ENCODE measurements at places on chromosomes 11 and 22. TPM values are rescaled to one million over a fixed set of nuclear protein-coding genes. Genes with fewer than 3 reads are reported as not detected.

Gene MAJIN
- not detected for total RNA-seq

Gene CCDC87
- 0.21 TPM for total RNA-seq

Gene MLC1
- total RNA-seq: not detected

Gene CACNA1I
- not detected for total RNA-seq

Gene CD44
- 22.8 TPM for total RNA-seq

Gene SLN
- total RNA-seq: not detected

Gene PRR33
- not detected for total RNA-seq

Gene CAVIN3
- total RNA-seq: 94.6 TPM

Gene CXCR5
- total RNA-seq: not detected

Gene SHANK2
- not detected for total RNA-seq

Gene HYLS1
- total RNA-seq: 8.6 TPM

Gene MUC6
- total RNA-seq: not detected

Gene NXPE2
- total RNA-seq: not detected

GRCh38 chr11:13292970-13293369, 15.4 kb downstream of the BMAL1 start:
- DNase-seq: no peak

DNA sequence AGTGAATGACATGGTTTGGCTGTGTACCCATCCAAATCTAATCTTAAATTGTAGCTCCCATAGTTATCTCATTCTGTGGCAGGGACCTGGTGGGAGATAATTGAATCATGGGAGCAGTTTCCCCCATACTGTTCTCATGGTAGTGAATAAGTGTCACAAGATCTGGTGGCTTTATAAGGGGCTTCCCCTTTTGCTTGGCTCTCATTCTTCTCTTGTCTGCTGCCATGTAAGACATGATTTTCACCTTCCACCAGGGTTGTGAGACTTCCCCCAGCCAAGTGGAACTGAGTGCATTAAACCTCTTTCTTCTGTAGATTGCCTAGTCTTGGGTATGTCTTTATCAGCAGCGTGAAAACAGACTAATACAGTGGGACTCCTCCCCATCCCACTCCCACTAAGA, 11.1 kb downstream of the OR5A2 start:
- DNase-seq: no peak

GRCh38 chr22:46708766-46709330, 29.2 kb downstream of the CERK start:
- no peak for DNase-seq

- DNase-seq: no peak
These were observed 70.1 kb upstream of the LDLRAD3 start for GRCh38 chr11:35873721-35874120.

DNA sequence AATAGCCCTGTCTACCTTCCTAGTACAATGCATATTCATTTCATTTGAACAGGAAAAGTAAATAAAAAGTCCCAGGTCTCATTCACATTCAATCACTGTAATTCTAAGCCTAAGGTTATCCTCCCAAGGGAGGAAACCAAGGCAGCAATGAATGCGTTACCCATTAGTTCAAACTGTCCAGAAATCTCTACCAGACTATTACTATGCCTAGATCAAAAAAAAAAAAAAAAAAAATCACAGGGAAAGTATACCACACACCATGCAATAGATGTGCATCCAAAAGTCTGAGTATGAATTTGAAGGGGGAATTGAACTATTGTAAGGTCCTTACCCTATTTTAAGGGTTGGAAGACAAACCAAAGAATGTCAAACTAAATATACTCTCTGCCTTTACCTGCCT, 598.0 kb upstream of the API5 start:
- DNase-seq: no peak

DNA sequence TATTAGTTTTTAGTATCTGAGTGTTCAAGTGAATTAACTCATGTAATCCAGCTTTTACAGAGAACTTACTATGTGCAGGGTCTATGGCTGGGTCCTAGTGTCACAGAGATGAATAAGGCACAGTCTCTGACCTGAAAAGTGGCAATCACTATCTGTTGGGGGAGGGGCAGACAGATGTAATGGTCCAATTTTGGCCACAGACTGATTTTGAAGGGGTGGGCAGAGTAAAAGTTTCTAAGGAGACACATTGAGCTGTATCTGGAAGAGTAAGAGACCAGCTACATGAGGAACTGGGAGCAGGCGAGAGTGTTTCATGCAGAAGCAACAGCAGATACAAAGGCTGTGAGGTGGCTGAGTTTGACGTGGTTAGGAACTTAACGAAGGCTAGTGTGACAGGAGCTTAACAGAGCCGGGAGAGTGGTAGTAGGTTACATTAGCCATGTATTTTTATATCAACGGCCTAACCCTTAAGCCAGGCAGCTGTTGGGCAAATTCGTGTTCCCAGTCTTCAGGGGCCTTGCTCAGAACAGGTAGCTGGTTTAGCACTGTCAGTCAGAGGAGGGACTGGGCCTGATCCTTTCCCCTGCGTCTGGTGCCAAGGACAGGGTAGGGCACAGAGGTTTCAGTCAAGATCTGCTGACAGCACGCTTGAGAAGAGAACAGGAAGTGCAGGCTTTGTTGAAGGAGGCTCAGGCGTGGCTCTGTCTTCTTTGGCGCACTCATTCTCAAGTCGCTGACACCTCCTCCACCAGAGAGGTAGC, 1.4 kb upstream of the STIM1 start:
- DNase-seq: no peak

DNA sequence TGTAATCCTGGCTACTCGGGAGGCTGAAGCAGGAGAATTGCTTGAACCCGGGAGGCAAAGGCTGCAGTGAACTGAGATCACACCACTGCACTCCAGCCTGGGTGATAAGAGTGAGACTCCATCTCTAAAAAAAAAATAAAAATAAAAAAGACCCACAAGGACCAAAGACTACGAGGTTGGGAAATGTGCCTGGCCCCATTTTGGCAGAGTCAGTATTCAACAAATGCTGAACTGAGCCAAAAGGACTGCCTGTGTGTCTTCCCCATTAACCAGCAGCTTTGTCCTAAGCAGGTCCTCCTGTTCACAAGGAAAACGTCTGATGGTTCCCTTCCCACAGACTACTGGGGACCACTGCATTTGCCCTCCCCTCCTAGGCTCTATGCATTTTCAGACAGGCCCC, 27.6 kb downstream of the ADORA2A start:
- no peak for DNase-seq

- no peak for DNase-seq
These were observed 89.1 kb downstream of the RPS6KA4 start for GRCh38 chr11:64447831-64448598.

GRCh38 chr22:16866167-16866566, 41.0 kb upstream of the XKR3 start:
- DNase-seq: no peak

DNA sequence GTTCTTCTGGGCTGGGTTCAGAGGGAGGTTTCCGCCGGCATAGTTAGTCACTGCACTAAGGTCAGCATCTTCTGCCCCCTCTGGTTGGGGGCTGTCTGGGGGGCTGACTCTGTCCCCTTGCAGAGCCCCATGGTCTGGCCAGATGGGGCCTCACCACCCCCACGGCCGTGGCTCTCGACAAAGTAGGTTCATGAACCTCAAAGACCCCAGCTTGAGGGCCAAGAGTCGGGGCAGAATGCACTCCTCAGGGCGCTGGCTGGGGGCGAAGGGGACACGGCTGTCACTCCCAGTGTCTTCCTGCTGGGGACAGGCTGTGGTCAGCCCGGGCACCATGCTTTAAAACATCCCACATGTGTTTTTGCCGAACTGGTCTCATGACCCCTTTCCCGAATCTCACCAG, 20.8 kb downstream of the ANO1 start:
- no peak for DNase-seq

- no peak for DNase-seq
These were observed 36.1 kb downstream of the NEU3 start for GRCh38 chr11:75024764-75025211.

GRCh38 chr11:5240458-5240857, 6.2 kb upstream of the HBD start:
- DNase-seq: no peak

- no peak for DNase-seq
These were observed 183.6 kb downstream of the IGLL1 start for GRCh38 chr22:23396362-23397007.

DNA sequence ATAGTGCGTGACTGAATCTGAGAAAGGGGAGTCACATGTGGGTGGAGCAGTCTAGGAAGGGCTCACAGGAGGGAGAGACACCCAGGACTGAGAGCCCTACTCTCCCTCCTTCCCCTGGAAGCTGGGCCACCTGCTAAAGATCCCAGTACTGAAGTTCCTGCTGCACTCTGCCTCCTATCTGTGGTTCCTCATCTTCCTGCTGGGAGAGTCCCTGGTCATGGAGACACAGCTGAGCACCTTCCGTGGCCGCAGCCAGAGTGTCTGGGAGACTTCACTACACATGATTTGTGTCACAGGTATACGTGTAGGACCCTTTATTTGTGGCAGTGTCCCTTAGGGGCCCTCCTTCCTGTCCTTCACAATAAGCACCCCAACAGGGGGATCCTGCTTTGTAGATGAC, 19.3 kb downstream of the ART5 start:
- no peak for DNase-seq

DNA sequence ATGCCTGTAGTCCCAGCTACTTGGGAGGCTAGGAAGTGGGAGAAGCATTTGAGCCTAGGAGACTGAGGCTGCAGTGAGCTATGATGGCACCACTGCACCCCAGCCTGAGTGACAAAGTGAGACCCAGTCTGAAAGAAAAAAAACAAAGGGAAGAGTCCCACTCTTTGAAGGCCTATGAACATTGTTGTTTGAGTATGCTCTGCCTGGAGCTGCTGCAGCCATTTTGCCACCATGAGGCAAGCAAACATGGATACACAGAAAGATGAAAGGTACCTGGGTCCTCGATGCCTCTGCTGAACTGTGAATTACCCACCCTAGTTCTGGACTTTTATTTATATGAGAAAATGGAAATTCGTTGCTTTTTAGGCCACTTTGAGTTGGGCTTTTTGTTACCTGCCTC, 19.7 kb upstream of the TSPAN18 start:
- no peak for DNase-seq

GRCh38 chr11:61974766-61975631, 7.6 kb upstream of the FTH1 start:
- DNase-seq: no peak

GRCh38 chr11:73866095-73866579, 10.5 kb downstream of the COA4 start:
- no peak for DNase-seq

DNA sequence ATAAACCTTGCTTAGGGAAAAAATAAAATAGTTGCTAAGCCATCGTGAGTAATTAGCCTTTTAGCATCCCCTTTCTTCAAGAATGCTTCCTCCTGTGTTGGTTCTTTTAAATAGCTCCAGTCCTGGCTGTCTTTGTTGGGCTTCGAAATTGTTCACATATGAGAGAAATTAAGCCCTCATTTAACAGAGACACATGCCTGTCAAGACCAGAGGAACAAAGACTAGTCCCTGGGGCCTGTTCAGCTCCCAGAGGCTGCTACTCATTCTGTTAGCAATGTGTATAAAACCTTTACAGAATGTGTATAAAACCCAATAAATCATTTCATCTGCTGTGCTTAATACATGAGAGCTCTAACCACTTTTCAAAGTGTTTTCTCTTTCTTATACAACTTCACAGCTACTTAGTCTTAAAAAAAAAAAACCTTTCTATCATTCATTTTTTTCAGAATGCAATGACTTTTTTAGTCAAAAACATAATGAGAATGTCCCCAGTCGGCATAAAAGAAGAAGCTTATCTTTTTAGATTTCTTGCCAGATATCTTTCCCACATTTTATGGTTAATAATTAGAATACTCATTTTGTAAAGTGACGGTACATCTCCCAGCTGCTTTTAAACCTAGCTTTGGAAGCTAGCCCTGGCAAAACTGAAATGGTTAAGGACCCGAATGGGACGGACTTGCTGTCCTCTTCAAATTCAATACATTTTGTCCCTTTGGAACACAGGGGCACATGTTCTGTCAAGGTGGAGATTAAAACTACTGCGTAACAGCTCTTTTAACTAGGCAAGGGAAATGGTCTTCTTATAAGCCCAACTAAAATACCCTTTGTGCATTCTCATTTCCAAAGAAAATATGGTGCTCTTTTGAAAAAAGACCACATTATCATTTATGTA, 186.1 kb downstream of the SOX6 start:
- no peak for DNase-seq

DNA sequence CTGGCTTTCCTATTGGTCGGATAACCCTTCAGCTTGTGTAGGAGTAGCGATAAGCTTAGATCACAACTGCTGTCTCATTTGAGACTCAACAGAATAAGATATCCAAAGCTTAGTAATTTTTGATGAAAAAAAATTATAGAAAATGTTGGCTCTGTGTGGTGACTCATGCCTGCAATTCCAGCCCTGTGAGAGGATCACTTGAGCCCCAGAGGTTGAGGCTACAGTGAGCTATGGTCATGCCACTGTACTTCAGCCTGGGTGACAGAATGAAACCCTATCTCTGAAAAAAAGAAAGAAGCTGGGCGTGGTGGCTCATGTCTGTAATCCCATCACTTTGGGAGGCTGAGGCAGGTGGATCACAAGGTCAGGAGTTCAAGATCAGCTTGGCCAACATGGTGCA, 55.6 kb upstream of the RRM1 start:
- DNase-seq: no peak

GRCh38 chr22:22155146-22155545, 89.4 kb upstream of the VPREB1 start:
- DNase-seq: no peak

GRCh38 chr11:112128483-112129121, 35.3 kb downstream of the IL18 start:
- peak; percentile 17 for DNase-seq

GRCh38 chr11:14373941-14374646, 15.1 kb upstream of the RRAS2 start:
- DNase-seq: no peak
